ENCODE measurements at places on chromosomes 11 and 22.

DNA sequence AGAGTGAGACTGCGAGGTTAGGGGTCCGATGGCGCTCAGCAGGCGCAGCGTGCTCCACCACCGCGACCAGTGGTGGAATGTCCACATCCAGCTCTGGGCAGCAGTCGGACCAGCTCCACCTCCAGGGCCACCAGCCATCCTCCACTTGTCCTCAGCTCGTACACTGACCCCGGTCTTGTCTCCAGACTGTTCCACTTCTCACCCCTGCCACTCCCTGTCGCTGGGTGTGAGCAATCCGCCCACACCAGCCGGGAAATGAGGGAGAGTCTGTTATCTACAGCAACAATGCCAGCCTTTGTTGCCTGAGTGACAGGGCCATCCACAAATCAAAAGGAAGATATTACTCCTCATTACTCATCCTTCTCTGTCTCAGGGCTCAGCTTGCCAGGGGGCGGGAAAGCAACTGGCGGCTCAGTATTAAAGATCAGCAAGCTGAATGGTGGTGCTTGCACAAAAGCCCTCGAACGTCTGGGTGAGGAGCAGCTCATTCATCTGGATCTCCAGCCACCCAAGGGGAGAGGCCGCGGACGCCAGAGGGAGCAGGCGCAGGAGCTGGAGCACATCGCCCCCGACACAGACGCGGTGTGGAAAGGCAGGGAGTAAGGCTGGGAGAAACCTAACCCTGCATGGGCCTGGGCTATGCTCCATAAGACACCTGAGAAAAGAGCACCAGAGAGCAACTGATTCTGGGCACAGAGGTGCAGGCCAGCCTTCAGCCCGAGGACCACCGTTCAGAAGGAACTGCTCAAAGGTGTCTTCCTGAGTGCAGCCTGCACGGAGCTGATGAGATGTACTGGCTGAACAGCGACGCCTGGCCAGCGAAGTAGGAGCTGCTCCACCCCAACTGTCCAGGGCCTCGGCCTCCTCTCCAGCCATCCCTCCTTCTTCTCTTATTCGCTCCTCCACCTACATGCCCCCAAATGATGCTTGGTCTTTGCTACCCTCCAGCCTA, 21.9 kb downstream of the IGSF9B start:
- DNase-seq = peak; percentile 49

GRCh38 chr11:31969359-31969702, 121.5 kb upstream of the RCN1 start:
- no peak for DNase-seq

- no peak for DNase-seq
Measured at GRCh38 chr11:8381343-8381742, 117.7 kb upstream of the LMO1 start.

DNA sequence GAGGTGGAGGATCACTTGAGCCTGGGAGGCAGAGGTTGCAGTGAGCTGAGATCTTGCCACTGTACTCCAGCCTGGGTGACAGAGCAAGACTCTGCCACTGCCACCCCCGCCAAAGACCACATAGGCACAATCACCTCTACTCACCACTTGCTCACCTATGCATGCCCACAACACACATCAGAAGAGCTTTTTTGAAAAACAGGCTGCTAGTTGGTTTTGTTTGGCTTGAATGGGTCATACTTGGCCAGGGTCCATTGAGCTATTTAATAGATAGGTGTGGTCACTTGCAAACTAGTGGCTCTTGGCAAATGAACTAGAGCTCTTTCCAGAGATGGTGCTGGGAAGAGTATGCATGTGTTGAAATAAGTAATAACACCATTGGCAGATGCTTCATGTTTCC, 80.1 kb downstream of the EMSY start:
- DNase-seq = no peak

GRCh38 chr11:121671283-121672168, 218.8 kb upstream of the SORL1-AS1 start:
- no peak for DNase-seq

All from activated CD4-positive, alpha-beta memory T cell treated with anti-CD3 and anti-CD28 coated beads for 36 hours (primary cell).